ENCODE measurements at places on chromosomes 7 and 10.
A peak's percentile ranks its signal among the peaks of the same experiment; 100 is the strongest.

DNA sequence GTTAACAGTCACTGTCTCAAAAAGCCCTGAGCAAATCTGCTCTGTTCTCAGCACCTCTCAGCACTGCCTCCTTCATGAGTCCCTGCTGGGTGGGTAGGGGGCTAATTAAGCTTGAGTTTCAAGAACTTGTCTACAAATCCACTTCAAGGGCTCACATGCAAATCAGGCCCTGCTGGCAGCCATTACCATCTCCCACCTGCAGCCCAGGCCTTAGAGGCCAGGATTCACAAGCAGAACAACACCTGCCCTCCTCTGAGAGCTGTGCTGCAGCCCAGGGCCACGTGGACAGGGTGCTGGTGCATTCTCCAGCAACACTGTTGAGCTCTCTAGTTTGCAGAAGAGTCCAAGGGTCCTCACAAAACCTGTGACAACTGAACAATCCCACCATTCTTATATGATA lies 119.2 kb downstream of the DPP6 start:
- no peak for DNase-seq

DNA sequence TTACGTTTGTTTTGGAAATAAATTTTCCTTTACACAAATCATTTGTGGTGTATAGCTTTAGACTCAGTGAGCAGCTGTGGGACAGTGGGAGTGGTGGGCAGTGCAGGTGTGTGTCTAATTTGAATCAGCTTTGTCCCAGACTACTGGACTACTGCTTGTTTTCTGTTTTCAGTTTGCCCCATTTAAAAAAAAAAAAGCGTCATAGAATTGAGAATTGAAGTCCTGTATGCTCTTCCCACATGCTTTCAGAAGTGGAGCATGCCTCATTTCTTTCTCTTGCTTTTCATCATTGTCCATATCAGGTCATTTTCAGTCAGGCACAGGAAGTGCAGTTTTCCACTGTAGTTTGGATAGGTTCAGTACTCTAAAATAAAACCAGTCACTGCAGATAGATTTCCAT lies 66.1 kb downstream of the SHH start:
- no peak for DNase-seq

DNA sequence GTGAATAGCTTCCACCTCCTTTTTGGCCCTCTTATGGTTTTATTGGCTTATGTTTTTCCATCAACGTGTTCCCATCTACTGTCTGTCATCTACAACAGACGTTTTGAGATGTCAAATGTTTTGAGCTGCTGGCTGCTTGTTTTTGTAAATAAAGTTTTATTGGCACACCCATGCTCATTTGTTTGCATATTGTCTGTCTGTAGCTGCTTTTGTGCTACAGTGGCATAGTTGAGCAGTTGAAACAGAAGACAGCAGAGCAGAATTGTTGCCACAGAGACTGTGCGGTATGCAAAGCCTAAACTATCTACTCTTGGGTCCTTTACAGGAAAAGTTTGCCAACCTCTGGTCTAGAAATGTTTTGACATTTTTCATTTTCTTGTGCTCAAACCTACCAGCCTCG lies 88.7 kb downstream of the VPS50 start:
- DNase-seq: no peak

DNA sequence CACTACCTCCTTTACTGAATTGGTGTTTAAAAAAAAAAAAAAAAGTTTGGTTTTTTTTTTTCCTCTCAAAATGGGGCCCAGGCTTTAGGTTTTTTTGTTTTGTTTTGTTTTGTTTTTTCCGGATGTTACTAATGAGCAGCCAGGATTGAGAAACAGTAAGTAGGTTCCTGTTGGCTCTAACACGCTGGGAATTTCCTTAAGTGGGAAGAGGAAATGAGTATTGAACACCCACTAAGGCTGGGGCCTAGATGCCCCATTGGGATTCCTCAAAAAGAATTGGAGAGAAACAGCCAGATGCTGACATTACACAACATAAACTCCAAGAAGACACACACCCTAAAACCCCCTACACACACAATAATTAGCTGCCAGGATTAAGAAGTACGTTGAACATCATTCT lies 102.2 kb upstream of the NANOS1 start:
- no peak for DNase-seq

DNA sequence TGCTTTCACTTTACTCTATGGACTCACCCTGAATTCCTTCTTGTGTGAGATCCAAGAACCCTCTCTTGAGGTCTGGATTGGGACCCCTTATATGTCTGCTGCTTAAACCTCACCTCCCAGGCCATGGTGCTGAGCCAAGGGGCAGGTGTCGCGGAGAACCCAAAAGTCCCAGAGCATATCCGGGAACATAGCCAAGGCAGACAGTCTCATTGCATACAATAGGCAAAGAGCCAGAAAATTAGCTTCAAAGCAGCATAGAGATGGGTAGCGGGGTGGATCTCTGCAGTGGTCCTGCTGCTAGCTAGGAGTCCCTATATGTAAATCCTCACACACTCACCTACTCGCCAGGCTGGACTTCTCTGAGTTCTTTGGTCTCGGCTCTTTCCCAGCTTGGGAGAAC lies 5.5 kb downstream of the CCL24 start:
- DNase-seq: no peak

DNA sequence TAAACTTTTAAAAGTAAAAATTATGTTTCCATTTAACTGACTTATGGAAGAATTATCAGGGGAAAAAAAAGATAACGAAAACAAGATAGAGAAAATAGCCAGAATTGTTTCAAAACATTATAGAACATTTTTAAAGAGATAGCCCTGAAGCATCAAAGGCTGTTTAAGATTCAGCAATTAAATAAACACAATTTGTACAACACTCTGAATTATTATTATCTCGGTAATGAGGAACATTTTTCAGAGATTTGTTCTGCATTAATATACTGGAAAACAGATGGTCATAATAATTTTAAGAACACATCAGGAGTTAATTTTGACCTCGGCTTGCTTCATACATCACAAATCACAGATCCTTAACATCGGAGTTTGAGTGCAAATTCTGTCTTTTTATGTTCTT lies 643.8 kb downstream of the SORCS1 start:
- DNase-seq: peak; percentile 3

DNA sequence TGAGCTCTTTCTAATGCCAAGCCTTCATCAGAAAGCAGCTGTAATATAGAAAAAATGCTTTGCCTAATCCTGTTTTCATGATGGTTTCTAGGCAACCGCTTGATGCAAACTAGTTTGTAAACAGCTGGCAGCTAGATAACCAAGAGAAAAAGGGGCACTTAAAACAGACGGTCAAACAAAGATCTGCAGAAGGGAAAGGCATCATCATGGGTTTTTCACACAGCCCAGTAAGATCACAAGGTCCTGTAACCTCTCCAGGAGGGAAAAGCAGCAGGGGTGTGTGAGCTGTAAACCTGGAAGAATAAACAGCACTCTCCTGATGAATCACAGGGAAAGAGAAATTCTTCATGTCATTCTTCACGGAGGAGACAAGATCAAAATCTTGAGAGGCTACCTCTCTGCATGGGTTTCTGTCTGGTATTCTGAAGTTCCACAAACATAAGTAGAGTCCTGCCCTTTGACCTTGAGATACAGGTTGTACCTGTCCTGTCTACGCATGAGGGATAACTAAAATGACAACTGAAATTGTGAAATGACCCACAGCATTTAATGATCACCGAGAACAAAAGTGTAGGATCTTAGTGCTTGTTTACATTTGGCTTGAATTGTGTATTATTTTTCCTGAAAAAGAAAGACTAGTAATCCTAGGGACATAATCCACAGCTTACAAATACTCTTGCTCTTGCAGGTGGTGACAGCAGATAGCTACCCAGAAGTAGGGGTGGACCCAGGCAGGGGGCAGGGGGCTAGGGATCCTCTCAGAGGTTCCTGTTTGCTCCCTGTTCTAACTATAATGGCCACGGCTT lies 48.0 kb downstream of the CREB3L2 start:
- peak; percentile 43 for DNase-seq

DNA sequence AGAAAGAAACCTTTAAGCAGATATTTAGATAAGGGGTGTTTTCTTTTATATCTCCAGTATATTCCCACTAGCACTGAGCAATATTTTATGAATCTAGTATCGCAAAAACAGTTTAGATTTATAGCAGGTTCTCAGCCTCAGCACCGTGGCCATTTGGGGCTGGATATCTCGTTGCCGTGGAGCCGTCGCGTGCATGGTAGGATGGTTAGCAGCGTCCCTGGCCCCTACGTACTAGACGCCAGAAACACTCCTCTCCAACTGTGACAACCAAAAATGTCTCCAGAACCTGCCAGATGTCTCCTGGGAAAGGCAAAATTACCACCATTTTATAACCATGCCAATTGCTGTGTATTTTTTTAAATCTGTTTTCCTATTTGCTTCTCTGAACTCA lies 172.9 kb downstream of the CACNB2 start:
- no peak for DNase-seq

GRCh38 chr7:18320971-18321567 lies 174.5 kb upstream of the HDAC9 start:
- peak; percentile 44 for DNase-seq

GRCh38 chr7:139032473-139032872 lies 3.4 kb downstream of the ZC3HAV1L start:
- no peak for DNase-seq

DNA sequence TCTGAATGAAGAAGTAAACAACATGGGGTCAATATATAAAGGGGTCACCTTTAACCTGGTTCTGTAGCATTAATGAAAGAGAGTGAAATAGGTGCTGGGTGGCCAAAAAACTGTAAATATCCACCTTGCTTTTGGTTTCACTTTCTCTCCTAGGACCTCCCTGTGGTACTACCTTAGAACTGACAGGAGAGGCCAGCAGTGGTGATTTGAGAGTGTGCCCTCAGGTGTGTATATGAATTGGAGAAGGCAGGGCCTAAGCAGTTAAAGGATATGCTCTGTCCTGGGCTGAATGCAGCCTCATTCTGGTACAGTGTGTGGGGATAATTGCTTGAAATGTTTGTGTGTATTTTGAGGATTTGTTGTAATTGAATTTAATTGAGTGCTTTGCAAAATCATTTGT lies 62.0 kb downstream of the BBS9 start:
- no peak for DNase-seq

DNA sequence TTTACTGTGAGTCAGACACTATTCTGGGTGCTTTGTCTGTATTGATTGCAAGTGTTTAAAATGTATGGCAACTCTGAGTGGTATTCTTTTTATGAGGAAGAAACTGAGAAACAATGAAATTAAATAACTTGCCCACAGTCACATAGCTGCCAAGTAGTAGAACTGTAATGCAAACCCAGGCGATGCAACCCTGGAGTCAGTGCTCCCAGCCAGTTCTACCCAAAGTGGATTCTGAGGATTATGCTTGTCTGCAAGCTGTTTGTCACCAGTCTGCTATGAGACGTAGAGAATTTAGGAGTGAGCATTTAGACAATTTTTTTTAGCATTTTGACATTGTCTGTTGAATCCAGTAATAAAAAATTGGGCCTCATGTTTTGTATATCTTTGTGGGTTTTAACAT lies 306.0 kb upstream of the LRGUK start:
- no peak for DNase-seq

DNA sequence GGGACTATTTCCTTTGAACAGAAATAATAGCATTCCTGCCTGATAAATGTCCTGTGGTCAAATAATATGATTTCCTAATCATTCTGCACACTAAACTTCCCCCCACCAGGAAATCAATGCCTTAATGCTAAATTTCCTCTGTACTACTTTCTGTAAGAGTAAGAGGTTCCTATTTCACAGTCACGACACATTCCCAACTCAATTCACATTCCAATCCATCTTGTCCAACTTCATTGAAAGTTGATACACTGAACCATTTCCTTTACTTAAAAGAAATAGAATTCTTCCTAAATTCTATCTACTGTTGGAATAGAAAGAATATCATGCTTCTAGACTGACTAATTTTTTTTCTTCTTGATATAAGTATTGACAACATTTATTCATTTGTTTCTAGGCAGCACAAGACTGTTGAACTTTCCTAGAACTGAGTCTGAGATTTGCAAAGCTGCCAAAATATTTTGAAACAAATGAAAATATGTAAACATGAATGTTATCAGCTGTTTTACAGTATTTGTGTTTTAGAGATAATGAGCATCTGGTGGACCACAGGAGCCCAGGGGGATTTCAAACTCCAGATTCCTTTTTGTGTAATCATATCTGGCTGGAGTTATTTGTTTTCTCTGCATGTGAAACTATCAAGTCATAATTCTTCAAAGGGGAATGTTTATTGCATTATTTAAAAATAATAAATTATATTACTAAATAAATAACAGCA lies 121.5 kb downstream of the TPST1 start:
- DNase-seq: peak; percentile 81

DNA sequence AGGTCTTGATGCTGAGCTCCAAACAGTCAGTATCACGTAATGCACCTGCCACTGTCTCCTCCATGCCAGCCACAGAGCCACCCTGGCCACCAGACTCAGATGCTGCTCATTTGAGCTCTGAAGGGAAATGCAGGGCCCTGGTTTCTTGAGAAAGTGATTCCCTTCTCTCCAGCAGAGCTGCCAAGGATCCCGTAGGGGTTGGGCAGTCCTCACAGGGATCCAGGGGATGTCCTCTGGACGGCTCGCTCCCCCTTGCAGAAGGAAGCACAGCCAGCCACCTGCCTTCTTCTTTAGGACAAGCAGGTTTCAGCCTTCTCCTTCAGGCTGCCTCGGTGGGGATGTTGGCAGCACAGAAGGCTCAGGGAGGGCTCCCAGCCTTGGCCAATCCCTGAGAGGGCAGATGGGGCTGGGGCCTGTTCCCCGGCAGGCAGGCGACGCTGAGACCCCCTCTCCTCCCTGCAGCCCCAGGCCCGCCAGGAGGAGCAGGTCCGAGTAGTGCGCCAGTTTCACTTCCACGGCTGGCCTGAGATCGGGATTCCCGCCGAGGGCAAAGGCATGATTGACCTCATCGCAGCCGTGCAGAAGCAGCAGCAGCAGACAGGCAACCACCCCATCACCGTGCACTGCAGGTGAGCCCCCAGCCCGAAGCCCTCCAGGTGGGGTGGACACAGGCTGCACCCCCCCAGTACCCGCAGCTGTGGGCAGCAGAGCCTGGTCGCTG lies 48.9 kb downstream of the MKI67 start:
- DNase-seq: no peak

- no peak for DNase-seq
These were observed 51.8 kb downstream of the CUX1 start for GRCh38 chr7:101869026-101869900.

- DNase-seq: no peak
These were observed 142.8 kb downstream of the NSUN6 start for GRCh38 chr10:18508587-18508986.
